Epithelial cell of umbilical artery (primary cell): ENCODE measurements at places on chromosomes 5 and 9. TPM values are rescaled to one million over a fixed set of nuclear protein-coding genes. Genes with fewer than 3 reads are reported as not detected.

PARP8 gene
- 0.32 and 0.46 TPM in 2 replicates for total RNA-seq

PDLIM4 gene
- 57.0 and 66.9 TPM in 2 replicates for total RNA-seq

TAF11L5 gene
- not detected in 2 replicates for total RNA-seq

PITX1 gene
- total RNA-seq: 0.15 and 0.32 TPM in 2 replicates

WDR31 gene
- total RNA-seq: 0.32 and 0.46 TPM in 2 replicates

PTGER4 gene
- 37.2 and 56.5 TPM in 2 replicates for total RNA-seq

TRAF1 gene
- total RNA-seq: 1.3 and 3.8 TPM in 2 replicates

IPPK gene
- total RNA-seq: 16.3 and 26.3 TPM in 2 replicates

FAM81B gene
- not detected in 2 replicates for total RNA-seq

CCL27 gene
- not detected in 2 replicates for total RNA-seq

CAVIN4 gene
- 0.65 and 1.7 TPM in 2 replicates for total RNA-seq

C5orf58 gene
- total RNA-seq: not detected in 2 replicates

PDGFRB gene
- total RNA-seq: 0.97 and 11.9 TPM in 2 replicates

PCDHGB5 gene
- 6.1 and 9.1 TPM in 2 replicates for total RNA-seq

PCDHB4 gene
- under 0.01 and 0.15 TPM in 2 replicates for total RNA-seq
